ENCODE measurements at places on chromosomes 13 and 19.

DNA sequence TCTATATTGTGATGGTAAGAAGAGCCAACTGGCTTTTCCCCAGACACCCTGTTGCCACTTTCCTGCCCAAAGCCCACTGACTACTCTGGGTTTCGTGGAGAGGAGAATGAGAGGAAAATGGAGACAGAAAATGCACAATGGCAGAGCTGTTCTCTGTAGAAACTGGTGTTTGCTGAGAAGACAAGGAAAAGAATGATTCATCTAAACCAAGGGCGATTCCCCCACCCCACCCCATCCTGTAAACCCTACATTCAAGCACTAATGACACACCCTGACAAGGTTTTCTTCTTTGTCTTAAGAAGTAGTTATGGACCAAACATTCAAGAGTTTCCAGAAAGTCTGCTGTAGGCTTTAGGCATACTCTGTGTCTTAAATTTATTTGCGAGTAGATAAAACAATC, 68.8 kb downstream of the DOCK9 start:
- DNase-seq = no peak

- DNase-seq = no peak
Measured at GRCh38 chr13:31221057-31221456, 21.3 kb downstream of the B3GLCT start.

GRCh38 chr13:32851083-32852069, 164.8 kb upstream of the KL start:
- no peak for DNase-seq

- no peak for DNase-seq
Measured at GRCh38 chr19:38721496-38721895, 22.8 kb downstream of the CAPN12 start.

GRCh38 chr13:76379341-76380105, 506.7 kb downstream of the KCTD12 start:
- DNase-seq = no peak

DNA sequence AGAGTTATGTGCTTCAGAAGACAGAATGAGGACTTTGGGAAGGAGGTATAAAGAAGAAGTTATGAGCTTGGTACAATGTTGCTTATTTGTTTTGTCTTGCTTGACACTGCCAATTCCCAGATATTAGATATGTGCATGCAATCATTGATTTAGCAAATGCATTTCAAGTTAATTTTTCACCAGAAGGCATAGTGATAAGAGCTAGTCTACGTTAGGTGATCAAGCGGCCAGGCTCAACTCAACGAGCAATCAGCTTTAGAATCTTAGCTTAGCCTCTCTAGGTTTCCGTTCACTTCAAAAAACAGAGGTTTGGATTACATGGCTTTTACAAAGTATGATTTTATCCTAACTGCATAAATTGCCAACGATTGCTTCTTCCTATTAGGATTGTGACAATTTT, 81.6 kb upstream of the POSTN start:
- no peak for DNase-seq

DNA sequence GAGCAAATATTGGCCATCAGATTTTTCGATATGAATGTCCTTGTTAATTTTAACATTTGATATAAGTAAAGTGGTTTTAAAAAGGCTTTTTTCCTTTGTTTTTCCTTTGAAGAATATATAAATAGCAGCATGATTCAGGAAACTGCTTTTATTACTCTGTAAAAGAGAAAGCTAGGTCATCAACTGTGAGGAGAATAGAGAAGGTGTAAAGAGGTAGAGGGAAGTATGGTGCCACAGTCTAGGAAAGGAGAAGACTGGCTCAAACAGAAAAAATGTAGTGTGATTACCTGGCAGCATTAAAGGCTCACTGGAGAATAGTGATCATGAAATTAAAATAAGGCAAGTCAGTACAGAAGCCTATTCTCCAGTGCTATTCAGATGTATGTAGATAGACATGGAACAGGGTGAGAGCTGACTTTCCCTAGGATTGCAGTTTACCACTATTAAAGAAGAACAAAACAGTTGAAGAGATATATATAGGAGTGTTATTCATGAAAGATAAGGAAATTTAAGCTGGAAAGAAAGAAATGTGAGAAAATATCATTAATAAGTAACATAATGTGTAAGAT, 1115.9 kb upstream of the PCDH9 start:
- DNase-seq = no peak

DNA sequence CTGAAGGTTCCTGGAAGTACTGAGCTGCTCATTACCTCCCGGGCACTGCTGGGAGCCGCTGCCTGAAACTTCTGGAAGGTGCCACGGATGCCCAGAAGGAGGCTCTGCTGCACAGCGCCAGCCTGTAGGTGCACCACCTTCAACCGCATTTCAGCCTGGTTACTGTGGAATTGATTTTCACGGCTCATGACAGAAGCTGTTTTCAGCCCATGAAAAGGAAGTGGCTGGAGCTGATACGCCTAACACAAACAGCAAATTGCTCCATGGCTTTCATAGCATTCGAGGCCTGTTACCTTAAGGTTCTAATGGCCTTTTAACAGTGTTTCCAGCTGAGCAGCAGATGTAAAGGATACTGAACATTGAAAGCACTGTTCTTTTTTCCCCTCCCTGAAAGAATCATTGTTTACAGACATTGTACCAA, 22.0 kb downstream of the GPC6 start:
- no peak for DNase-seq

DNA sequence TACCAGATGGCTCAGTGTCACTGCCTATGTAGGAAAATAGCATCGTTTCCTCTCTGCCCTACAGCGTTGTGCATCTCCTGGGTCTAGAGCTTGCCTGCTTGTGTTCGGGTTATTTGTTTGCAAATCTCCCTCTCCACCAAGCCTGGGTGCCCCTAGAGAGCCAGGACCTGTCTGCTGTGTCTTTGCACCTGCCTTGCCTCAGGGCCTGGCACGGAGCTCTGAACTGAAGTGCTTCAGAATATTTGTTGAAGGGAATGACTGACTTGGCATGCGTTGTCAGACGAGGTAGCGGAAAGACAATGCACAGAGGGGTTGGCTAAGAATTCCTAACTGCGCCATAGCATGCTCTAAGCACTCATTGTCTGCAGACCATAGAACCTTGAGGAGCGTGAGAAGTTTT, 263.4 kb downstream of the FGF9 start:
- no peak for DNase-seq

DNA sequence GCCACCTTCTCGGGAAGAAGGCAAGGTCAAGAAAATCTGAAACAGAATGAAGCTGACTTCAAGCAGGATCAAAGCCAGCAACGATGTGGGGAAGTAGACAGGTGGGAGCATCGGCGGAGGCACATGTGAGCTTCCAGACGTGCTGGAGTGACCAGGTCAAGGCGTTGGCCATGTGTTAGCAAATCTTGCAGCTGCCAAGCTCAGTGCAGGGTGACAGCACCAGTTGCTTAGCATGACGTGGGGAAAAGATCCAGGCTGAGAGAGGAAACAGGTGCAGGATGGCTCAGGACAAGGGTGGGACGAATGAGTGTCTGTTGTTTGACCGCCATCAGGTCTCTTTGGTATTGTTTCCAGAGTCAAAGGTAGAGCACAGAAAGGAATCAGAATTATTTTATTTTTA, 92.3 kb downstream of the TNFSF13B start:
- DNase-seq = no peak

GRCh38 chr19:45008552-45008951, 7.3 kb downstream of the RELB start:
- DNase-seq = no peak

DNA sequence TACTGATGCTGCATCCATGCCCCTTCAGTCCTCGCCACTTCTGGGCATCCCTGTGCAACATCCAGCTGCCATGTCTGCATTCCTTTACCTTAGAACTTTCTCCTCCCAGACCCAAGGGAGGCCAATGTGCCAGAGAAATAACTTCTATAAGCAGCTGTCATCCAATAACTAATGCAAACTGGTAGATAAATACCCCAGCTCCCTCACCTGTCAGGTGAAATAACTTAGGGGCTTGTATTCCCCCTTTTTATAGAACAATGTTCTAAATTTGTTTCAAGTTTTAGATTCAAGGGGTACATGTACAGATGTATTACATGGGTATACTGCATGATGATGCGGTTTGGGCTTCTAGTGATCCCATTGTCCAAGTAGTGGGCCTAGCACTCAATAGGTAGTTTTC, 880.1 kb downstream of the UQCRFS1 start:
- DNase-seq = no peak

DNA sequence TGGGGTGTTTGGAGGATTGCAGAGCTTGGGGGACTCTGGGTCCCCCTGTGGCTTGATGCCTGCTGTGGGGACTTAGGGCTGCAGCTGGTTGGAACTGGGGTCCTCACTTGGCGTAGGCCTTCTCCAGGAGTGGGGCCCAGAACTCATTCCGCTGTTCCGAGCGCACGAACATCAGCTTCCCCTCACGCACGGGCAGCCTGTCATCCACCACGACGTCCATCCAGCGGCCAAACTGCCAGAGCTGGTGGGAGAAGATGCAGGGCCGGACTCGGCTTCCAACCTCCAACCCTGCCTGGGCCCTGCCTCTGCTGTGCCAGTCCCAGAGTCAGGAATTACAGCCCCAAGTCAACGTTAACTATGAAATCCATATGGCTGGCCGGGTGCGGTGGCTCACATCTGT, 2.6 kb downstream of the CAPN12 start:
- DNase-seq = no peak

- DNase-seq = no peak
Measured at GRCh38 chr13:43375797-43376465, 352.5 kb downstream of the DNAJC15 start.

DNA sequence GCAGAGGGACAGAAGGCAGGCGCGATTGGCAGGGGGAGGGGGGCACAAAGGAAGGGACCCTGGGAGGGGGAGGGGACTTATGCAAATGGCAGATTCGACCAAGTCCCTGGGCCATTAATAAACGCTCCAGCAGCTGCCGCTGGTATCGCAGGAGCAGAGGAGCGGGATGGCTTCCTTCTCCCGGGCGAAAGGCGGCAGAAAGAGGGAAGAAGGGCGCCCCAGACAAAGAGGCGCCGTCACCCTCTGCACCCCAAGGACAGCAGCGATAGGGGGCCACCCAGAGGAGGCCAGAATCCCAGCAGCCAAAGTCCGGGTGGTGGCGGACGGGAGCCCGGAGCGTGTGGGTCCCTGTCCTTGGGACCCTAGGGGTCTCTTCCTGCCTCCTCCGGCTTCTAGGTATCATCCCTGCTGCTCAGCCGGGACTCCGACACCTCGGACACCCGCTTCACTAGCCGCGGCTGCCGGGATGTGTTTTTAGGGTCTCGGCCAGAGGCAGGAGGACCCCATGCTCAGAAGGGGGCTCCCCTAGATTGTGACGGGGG, 1.9 kb downstream of the PTPRS start:
- no peak for DNase-seq

DNA sequence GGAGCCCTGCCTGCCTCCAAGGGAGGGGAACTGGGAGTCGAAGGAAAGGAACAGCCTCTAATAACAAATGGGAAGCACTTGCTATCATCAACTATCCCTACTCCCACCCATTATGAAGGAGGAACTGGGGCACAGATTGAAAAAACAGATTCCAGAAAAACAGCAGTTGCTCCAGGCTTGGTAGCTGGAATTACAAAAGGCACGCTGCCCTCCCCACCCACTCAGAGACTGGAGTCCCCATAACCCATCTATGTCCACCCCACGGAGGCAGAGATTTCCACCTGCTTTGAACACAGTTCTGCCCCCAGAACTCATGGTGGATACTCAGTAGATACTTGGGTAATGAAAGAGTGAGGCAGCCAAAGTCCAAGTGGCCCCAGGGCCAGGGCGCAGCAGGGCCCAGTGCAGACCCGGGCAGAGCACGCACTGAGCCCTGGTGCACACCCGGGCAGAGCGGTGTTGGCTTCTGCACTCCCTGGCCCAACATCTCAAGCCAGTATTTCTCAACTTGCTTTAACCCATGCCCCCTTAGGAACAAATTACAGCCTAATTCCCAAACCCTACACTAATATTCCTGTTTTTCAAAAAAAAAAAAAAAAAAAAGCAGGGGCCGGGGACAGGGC, 19.1 kb upstream of the CCNP start:
- DNase-seq = no peak

GRCh38 chr13:106630650-106631049, 62.7 kb upstream of the ARGLU1 start:
- no peak for DNase-seq

DNA sequence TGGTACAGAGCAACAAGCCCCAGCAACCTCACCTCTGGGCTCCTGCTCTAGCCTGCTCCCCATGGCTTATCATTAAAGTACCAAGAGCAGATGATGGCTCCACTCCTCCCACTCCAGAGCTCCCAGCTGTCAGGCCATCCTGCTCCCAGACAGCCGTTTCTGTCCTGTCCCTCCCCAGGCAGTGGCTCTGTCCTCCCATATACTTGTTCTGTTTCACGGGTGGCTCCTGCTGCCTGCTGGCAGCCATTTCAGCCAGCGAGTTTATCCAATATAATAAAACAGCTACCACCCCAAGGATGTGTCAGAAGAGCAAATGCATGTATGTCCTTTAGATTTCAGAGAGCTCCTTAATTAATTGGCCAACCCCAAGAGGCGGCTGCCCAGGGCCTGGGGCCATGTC, 79.4 kb upstream of the VSTM2B start:
- DNase-seq = no peak

- peak; percentile 56 for DNase-seq
Measured at GRCh38 chr19:58182577-58182988, 278 bp upstream of the ZNF274 start.

GRCh38 chr19:2097203-2097885, 629 bp downstream of the IZUMO4 start:
- no peak for DNase-seq

DNA sequence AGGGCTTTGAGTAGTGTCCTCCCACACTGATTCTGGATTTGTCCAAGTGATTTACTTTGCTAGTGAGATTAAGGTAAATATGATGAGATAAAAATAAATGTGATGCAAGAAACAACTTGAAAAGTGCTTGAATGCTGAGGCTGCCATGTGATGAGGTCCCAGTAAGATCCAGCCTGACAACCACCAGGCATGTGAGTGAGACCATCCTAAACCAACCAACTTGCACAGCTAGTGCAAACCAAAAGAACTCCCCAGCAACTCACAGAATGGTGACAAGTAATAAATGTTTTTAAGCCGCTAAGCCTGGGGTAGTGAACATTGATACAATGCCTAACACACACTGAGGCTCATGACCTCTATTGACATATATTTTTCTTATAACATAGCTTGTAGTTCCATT, 13.3 kb upstream of the RBM26 start:
- no peak for DNase-seq

DNA sequence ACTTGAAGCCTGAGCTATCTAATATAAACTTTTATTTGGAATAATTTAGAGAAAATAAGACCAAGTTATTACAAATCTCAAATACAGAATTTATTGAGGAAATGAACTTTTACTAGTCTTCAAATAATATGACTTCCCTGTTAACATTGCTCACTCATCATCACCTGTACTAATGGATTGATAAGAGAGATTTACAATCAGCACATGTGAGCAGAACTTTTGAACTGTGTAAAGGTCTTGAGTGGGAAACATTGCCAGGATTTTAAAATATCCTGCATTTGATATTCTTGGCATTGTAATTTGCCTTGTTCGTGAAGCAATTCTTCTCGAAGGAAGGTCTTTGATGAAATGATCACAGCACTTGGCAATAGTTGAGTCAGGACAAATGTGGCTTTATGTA, 111.9 kb downstream of the FGF9 start:
- DNase-seq = no peak
